ENCODE measurements at places on chromosomes 2 and 18.

DNA sequence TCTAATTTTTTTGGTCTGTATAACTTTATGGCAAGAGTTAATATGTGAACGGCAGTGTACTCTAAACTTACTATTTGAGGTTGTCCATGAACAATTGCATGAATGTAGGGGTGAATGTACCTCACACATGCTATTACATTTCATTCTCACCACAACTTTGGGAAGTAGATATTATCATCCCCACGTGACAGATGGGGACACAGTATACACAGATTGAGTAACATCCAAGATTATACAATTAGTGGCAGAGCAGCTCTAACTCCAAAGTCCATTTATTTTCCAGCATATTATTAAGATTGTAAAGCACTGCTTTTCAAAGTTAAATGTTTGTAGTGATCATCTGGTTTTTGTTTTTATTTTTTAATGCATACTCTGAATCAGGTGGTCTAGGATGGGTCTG is 622.1 kb upstream of the ZEB2 start:
- no peak for DNase-seq

- peak; percentile 73 for DNase-seq
Observed at GRCh38 chr18:46700066-46700824, 43.2 kb upstream of the LOXHD1 start.

- no peak for DNase-seq
Observed at GRCh38 chr2:118752762-118753429, 94.6 kb downstream of the EN1 start.

DNA sequence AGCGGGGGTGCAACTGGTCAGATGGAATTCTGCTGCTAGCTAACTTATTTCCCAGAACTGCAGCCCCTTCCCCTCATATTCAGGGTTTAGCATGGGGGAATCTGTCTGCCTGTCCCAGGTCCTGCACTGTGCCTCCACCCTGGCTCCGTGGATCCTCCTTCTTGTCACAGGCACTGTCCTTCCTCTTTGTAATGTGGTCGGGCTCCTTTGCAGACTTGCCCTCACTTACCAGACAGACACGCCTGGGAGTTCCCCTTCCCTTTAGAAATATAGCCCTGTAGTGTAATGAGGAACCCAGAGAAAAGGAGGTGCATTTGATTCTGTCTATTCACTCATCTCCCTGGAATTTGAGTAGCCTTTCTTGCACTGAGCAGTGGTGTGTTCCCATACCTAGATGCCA is 108.7 kb downstream of the TRIM43 start:
- no peak for DNase-seq
